ENCODE measurements at places on chromosomes 1 and 21.

DNA sequence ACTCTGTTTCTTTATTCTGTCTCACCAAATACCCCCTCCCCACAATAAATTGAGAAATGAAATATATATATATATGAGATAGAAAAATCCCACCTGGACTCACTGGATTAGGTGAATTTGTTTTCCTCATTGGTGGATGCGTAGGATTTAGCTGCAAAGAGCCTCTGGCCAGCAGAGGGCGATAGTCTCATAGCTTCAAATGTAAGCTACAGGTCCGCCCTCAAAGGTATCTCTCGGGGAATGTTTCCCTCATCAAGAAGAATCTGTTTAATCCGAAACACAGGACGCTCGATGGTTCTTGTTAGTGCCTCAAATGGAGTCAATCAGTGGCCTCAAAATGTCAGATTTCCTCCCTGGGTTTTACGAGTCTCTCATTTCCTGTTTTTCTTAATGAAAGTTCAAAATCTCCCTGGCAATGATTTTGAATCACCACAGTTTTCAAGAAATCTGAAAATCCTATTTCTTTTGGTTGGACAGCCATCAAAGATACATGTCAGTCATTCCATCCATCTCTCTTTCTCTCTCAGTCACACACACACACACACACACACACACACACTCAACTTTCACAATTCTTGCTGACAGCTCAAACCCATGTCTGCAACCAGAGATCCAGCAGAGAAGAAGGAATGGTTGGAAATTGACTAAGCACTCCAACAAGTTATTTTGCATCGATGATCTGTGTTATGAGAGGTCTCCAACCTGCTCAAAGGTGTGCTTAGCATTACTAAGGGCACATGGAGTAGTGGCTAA is 13.9 kb upstream of the CAMK1G start:
- peak; percentile 73 for DNase-seq

DNA sequence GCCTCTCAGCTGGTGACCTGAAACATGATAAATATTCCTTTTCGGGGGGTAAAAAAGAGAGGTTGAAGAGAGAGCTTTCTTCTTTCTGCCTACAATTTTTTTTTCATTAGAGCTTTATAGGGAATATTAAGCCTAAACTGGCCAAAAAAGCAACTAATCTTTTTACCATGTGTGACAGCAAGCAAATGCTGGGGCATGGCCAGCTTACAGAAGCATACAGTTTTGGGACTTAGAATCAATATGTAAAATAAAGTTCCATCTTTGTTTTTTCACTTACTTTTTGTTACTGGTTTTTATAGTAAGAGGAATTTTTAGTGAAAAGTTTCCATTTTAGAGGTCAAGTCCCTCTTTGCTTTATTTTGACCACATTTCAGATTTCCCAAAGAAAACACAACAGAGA is 301.2 kb upstream of the DEPDC1 start:
- DNase-seq: no peak

DNA sequence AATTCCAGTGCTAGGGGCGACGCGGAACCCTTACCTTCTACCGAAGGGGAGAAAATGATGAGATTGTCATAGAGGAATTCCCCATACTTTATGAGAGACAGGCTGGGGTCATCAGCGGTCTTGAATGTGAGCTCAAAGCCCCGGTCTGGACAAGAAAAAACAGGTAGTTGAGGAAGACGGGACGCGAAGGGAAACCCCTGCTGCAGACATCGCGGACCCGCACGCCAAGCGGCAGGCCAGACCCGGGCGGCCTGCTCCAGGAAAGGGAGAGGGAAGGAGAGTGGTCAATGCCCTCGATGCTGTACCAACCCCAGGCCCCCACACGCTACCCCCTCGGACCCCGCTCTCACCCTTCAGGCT is 342 bp downstream of the DDOST start:
- DNase-seq: no peak

DNA sequence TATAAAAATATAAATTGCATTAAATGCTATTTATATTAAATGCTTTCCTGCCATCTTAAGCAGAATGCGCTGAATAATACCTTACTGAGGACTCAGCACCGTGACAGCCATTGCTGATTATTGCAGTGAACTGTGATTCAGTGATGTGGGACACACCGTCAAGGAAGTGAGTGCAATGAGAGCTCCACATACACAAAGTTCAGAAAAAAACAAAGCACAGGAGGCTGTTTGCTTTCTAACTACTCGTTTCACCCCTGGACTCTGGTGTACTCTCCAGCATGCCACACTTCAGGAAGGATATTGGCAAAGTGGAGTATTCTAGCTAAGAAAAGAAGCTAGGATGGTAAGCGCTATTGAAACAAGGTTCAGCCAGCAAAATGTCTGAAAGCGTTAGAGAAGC is 57.4 kb upstream of the CXADR start:
- no peak for DNase-seq

DNA sequence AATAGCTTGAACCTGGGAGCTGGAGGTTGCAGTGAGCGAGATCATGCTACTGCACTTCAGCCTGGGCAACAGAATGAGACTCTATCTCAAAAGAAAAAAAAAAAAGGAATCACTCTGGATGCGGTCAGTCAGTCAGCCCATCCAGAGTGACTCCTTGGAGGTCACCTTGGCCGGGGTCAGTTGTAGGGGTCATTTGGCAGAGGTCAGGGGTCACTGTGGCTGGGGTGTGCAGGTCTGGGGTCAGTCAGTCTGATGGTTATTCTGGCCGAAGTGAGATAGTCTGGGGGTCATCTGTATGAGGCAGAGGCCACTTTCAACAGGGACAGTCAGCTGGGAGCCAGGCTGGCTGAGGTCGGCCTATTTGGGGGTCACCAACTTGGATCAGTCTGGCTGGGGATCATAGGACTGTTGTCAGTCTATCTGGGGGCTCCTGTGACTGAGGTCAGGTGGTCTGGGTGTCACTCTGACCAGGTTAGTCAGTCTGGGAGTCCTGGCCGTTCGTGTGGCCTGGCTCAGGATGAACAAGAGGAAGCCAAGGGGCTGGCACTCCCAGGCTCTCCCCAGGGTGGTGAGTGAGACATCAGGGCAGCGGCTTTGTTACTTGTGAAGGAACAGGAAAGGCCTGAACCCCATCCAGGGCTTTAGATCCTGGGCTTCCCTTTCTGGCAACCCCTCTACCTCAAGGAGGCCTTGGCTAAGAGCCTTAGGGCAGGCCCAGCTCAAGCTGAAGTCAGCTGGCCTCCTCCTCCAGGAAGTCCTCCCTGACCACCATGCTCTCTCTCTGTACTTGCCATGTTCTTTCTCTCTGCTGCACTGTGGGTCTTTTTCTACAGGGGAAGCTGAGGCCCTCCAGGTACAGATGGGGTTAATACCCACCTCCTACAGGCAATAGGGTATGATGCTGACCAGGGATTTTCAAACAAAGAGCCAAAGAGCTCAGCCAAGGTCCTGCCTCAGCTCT is 15.1 kb downstream of the PTPRU start:
- DNase-seq: no peak

DNA sequence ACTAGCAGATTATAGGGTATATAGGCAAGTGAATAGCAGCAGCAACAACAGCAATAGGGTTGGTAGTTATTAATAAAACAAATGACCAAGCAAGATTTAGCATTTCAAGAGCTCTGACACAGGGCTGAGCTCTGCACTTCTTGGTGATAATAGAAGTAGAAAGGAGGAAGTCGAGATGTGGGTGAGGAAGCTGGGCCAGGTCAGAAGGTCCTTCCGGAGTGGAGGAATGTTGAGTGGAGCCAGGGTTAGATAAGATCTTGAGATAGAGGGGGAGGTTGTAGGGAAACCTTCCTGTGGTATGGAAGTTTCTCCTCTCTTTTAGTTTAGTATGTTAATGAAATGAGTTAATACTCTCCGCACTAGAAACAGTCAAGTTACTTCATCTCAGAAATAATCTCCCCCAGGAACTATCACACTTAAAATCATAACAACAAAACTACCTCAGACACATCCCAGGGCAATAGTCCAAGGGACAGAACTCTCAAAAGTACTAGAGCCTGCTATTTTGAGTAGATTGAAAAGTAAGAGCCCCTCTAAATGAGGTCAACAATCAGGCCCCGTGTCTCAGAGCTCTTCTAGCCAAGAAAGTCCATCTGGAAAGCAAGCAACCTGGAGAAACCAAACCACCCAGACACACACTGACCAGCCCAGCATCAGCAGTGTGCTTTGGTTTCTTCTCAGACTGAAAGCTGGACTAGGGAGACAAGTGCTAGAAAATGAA is 45.4 kb upstream of the ATP1B1 start:
- DNase-seq: no peak

DNA sequence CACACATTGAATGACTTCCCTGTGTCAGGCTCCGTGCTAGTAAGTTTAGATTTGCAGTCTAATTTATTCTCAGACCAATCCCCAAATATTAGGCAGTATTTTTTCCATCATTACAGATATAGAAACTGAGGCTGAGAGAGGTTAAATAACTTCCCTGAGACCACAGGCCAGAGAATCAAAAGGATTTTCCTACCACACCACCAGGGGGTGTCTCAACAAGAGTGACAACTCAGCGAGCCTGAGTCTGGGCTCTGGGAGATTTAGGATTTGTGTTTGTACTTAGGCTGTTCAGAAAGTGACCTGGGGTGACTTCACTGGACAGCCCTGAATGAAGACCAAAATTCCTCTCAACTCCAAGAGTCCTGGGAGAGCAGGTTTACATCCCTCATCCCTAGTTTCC is 13.3 kb upstream of the LCE5A start:
- no peak for DNase-seq

GRCh38 chr21:41795726-41796125 is 28.9 kb upstream of the RIPK4 start:
- no peak for DNase-seq

GRCh38 chr1:15414445-15414983 is 4.8 kb downstream of the EFHD2 start:
- DNase-seq: no peak

- DNase-seq: no peak
These were observed 196.0 kb downstream of the CRB1 start for GRCh38 chr1:197464044-197464443.

- peak; percentile 75 for DNase-seq
These were observed 22.9 kb downstream of the TCP10L start for GRCh38 chr21:32562426-32562825.

- DNase-seq: no peak
These were observed 466.3 kb downstream of the LMO4 start for GRCh38 chr1:87794788-87795614.

DNA sequence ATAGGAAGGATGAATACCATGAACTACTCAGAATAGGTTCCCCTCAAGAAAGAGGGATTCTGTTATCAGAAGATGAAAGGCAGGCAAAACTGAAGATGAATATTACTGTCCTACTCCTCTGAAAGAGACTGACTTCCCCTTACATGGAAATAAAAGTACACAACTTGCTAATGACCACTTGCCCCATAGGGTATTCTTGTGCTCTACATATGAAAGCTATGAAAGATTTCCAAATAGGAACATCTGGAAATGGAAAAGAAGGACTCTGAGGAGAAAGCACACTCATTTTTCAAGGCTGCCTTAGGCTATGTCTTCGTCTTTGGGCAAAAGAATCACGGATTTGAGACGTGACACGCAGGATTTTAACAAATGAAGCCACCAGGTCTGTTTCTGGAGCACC is 170.1 kb upstream of the DAB1 start:
- no peak for DNase-seq

- DNase-seq: no peak
These were observed 216.1 kb downstream of the RPS6KC1 start for GRCh38 chr1:213266983-213267772.

DNA sequence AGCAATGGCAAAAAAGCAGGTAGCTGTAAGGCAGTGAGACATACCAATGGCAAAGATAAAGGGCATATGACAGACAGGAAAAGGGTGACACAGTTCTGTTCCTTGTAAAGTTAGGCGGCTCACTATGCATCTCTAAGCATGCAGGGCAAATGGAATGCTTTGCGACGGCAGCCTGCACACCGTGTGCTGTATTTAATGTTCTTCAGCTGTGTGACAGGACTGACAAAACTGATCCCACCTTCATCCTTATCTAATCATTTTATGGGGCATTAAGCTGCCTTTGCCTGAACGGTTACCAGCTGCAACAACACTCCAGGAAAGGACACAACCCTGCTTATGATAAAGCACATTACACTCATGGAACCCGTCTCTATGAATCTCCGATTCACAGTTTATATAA is 80.5 kb upstream of the VAV3 start:
- no peak for DNase-seq

GRCh38 chr1:213715182-213715581 is 272.6 kb upstream of the PROX1 start:
- no peak for DNase-seq

- no peak for DNase-seq
These were observed 213.5 kb upstream of the NRIP1 start for GRCh38 chr21:15278279-15278678.

- peak; percentile 34 for DNase-seq
These were observed 1.0 kb downstream of the PLEKHG5 start for GRCh38 chr1:6490181-6491080.

GRCh38 chr1:20472860-20473711 is 12.9 kb downstream of the CAMK2N1 start:
- DNase-seq: peak; percentile 51

DNA sequence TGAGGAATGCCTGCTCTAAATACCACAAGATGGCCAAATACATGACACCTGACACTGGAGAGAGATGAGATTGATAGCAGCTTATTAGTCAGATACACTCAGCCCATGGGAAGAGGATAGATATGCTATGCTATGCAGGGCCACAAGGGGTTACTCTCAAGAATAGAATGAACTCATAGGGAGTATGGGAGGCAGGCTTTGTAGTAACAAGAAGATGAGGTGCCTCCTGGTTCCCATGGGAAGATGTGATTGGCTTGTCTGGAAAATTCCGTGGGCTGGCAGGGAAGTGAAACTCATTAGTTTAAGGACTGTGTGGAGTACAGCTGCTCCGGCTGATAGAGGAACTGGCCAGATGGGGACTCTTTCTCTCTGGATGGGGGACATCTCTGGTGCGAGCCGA is 16.5 kb downstream of the CCDC30 start:
- DNase-seq: peak; percentile 8

GRCh38 chr1:230266456-230266855 is 159.7 kb downstream of the PGBD5 start:
- no peak for DNase-seq

DNA sequence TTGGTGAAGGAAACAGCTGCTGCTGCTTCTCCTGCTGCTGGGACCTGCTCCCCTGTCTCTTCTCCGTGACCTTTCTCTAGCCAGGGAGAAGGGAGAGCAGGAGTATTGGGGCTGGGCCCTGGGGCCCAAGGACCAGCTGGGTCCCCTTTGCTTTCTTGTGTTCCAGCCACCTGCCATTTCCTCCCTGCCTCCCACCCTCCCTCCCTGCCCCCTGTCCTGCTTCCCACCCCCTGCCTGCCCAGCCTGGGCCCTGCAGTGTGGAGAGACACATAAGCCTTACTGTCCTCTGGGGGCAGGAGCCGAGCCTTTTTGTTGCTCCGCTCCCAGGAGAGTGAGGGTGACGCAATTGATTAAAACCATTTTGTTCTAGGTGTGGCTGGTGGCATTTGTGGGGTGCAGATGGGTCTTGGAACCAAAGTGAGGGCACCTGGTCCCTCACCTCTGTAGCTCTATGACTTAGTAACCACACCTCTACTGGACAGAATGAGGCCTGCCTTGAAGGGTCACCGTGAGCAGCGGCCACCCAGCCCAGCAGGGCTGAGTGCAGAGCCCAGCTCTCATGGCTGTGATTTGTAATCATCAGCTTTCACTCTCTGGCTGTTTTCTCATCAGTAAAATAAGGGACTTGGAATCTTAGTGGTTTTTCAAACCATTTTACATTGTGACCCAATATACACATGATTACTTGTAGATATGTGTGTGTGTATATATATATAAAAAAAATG is 13.9 kb upstream of the TMEM222 start:
- no peak for DNase-seq
